Fibroblast of the aortic adventitia (primary cell): ENCODE measurements at places on chromosomes 16 and 17. TPM values are rescaled to one million over a fixed set of nuclear protein-coding genes. Genes with fewer than 3 reads are reported as not detected.

ADPRM gene
- total RNA-seq: 9.3 and 18.3 TPM in 2 replicates

BCL6B gene
- total RNA-seq: 0.41 and 0.45 TPM in 2 replicates

MILR1 gene
- total RNA-seq: 4.1 and 52.5 TPM in 2 replicates

FAM20A gene
- total RNA-seq: 10.5 and 37.0 TPM in 2 replicates

SLFN12L gene
- total RNA-seq: 0.18 TPM in 1 of 2 replicates, not detected in the other

SLFN14 gene
- total RNA-seq: not detected in 2 replicates

UNC13D gene
- 0.54 and 2.3 TPM in 2 replicates for total RNA-seq

TSPAN10 gene
- 2.7 and 4.5 TPM in 2 replicates for total RNA-seq

AOC2 gene
- total RNA-seq: 0.25 and 0.72 TPM in 2 replicates

COG4 gene
- total RNA-seq: 59.9 and 131 TPM in 2 replicates
